ENCODE measurements at places on chromosomes 12 and 14.

- DNase-seq: no peak
Observed at GRCh38 chr12:13976028-13976584, 5.3 kb downstream of the GRIN2B start.

GRCh38 chr14:79044894-79045624, 874.9 kb downstream of the NRXN3 start:
- DNase-seq: no peak

GRCh38 chr12:46147144-46147543, 121.7 kb downstream of the SLC38A1 start:
- DNase-seq: no peak

GRCh38 chr14:23829736-23830471, 123.7 kb upstream of the DHRS4 start:
- no peak for DNase-seq

DNA sequence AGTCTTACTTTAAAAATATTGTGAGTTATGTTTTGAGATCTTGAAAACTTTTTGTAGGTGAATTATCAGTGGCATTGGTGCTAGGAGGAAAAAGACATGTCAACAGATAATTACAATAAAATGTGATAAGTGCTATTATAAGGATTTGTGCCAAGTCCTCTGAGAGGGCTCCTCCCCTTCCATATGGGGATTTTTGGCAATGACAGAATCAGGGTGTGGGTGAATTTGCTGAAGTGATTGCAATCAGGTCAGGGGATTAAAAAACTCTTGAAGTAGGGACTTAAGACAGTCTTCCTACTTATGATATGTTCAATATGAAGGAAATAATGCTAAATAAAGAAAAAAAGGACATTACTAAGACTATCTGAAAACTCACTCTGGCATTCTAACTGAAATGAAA, 122.5 kb downstream of the SLC15A5 start:
- no peak for DNase-seq

DNA sequence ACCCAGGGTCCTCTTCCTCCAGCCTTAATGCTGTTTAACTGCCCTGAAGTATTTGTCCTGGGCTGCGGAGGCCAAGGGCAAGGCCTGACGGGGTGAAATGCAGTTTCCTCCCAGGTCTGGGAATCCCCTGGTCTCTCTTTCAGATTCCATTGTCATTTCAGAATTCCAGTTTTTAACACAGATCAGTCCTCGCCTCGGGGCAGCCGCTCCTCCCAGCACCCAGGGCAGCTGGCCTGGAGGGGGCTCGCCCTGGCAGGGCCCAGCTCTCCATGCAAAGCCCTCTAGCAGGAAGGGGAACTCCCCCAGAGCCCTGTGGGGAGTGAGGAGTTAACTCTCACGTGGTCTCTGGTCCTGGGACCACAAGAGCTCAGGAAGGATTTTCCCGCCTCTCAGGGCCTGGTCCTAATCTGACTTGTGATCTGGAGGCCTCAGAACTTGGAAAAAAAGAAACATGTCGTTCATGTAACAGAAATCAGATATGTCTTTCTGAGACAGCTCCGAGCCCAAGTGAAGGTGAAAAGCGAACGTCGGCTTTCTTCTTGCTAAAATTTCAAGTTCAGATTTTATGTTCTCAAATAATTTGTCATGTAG, 265.6 kb upstream of the SFSWAP start:
- no peak for DNase-seq

DNA sequence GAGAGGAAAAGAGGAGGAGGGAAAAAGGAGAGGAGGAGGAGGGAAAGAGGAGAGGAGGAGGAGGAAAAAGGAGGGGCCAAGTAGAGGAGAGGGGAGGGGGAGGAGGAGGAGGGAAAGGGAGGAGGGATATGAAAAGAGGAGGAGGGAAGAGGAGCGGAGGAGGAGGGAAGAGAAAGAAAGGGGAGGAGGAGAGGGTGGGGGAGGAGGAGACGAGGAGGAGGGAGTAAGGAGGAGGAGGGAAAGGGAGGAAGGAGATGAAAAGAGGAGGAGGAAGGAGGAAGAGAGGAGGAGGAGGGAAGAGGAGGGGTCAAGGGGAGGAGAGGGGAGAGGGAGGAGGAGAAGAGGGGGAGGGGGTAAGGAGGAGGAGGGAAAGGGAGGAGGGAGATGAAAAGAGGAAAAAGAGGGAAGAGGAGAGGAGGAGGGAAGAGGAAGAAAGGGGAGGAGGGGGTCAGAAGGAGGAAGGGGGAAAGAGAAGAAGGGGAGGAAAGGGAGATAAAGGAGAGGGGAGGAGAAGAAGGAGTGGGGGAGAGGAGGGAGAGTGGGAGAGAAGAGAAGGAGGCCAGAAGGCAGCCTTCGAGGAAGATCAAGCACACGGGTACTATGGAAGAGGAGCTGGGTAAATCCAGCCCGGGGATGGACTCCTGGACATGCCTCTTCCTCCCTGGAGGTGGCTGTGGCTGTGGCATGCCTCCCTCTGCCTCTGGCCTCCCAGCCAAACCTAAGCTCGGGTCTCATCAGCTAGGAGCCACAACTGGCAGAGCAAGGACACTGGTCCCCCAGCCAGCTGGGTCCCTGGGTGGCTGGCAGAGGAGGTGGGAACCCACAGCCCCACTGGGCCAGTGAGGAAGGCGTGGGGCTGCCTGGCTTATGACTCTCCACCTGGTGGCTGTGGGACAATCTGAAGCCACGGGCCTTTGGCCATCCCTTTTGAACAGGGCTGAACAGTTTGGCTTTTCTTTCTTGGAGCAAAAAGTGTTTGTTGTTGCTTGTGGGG, 3.0 kb upstream of the CMKLR1 start:
- DNase-seq: no peak

DNA sequence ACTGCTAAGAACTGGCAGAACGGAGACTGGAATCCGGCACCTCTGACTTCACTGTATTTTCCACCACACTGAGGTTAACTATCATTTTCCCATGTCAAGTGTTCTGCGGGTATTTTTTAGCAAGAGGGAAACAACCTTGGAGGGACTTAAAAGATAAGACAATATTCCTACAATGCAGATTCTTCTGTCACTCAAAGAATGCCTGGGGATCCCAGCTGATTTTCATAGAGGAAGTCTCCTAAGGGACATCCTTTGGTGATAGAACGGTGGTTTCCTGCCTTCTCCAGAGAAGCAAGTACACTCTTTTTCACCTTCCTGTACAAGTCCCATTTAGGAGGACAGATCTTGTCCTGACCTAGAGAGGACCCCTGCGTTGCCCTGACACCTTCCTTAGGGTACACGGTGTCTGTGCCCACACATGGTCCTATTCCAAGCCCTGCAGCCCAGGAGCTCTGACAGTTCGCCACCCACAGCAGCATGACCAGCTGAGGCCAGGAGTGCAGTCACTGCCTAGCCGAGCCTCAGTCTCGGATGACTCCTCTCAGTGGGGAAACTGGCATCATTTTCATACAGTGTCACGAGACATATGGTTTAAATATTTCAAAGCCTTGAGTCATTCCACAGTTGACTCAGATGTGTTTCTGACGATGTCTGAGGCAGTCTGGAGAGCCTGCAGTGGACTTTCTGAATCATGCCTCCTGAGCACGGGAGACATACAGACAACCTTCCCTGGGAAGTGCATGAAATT, 181.3 kb upstream of the FKBP4 start:
- no peak for DNase-seq

DNA sequence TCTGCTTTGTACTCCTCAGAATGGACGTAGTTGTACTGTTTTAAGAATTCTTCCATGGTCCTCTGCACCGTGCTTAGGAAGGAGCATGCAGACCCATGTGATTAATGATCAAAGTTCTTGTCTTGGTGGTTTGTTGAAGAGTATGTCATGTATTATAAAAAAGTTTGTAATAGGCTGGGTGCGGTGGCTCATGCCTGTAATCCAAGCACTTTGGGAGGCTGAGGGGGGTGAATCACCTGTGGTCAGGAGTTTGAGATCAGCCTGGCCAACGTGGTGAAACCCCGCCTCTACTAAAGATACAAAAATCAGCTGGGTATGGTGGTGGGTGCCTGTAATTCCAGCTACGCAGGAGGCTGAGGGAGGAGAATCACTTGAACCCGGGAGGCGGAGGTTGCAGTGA, 61.8 kb upstream of the RTL1 start:
- no peak for DNase-seq

DNA sequence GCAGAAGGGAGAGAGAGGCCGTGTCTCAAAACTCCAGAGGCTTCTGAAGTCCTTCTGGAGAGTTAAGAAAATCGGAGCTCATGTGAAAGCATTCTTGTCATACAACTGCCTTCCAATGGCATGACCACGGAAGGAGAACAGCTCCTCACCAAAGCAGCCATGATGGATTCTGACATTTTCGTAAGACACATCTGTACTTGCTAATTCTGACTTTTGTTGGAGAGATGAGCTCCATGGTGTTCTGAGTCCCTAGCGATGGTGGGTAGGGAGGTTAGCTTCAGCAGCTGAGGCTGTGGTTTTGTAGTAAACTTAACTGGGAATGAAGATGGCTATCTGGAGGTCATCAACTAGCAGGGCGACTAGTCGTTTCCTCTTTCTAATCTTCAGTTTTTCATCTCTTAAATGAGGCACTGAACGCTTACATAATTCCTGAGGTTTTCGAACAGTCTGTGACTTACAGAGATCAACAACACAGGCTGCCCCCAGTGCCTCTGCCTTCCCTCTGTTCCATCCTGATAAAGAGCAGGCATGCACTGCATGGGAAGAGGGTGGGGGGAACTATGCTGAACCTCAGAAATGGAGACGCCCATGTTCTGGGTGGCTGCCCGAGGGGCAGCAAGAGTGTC, 28.6 kb upstream of the DICER1 start:
- DNase-seq: no peak

DNA sequence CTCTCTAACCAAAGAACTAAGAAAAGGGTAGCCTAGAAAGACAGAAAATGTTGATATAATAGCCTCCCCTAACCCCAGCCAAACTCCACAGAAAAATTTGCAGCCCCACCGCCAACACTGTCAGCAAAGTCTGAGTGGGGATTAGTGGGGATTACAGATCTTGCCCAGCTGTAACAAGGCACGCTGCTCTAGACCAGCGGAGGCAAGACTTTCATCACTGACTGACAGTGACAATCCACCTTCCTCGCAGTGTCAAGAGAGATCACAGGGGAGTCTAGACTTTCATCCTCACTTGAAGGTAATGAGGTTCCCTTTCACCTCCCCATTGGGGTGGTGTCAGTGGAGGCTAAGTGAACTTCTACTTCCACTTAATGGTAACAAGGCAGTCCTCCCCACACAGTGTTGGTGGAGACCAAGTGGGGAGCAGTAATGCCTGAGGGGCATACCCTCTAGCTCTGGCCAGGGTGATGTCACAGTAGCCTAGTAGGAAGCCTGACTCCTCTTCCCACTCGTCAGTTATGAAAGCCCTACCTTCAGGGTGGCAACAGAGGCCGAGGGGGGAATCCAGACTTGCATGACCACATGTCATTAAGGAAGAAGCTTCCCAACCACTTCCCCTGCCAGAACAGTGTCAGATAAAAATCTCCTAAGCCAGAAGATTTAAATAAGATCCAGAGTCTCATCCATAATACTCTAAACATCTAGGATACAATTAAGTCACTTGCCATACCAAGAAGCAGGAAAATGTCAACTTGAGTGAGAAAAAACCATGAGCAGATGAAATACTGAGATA, 91.7 kb upstream of the RASSF8 start:
- no peak for DNase-seq

GRCh38 chr14:51884086-51884927, 23.9 kb downstream of the GNG2 start:
- no peak for DNase-seq

DNA sequence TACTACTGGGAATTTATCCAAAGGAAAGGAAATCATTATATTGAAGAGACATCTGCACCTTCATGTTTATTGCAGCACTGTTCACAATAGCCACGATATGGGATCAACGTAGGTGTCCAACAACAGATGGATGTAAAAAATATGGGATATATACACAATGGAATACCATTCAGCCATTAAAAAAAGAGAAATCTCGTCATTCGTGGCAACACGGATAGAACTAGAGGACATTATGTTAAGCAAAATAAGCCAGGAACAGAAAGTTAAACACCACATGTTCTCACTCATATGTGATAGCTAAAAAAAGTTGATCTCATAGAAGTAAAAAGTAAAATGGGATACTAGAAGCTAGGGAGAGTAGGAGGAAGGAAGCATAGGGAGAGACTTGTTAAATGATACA, 82.9 kb upstream of the CLMN start:
- no peak for DNase-seq

- DNase-seq: no peak
Observed at GRCh38 chr14:38442208-38442607, 186.3 kb upstream of the CLEC14A start.

- no peak for DNase-seq
Observed at GRCh38 chr12:97324471-97324870, 138.1 kb upstream of the RMST start.

- no peak for DNase-seq
Observed at GRCh38 chr14:54489318-54489683, 521 bp upstream of the GMFB start.

- no peak for DNase-seq
Observed at GRCh38 chr12:66352899-66353298, 50.6 kb downstream of the HELB start.

- no peak for DNase-seq
Observed at GRCh38 chr12:44334347-44334746, 498.5 kb downstream of the TMEM117 start.

DNA sequence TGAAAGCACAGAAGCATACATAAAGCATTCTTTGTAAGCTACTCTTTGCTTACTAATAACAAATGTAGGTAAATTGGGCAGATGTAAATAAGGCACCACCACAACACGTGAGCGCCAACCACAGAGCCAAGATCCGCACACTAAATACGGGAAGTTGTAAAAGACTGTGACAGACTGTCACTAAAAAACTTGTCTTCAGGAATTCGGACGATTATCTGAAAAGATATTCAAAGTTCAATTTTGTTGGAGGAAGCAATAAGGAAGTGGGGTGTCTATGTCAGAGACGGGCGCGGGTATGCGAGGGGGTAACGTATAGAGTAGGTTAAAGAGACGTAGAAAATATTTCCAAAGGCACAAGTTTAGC, 1.5 kb upstream of the HSP90B1 start:
- DNase-seq: no peak

DNA sequence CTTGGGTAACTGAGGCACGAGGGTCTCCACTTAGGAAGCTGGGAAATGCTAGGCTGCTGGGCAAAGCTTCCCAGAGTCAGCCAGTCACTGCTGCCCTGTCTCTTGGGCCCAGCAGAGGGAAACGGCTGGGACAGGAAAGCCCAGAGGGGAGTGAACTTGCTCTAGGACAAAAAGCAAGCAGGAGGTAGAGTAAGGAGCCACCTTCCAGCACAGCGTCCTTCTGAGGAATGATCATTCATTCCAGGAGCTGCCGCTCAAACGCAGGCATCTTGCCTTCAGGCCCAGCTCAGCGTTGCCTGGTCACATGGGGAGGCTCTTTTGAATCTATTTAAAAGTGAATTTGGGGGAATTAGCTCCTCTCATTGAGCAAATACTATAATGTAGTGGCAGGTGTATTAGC, 118.6 kb downstream of the CRACR2A start:
- DNase-seq: no peak

GRCh38 chr12:132827763-132828703, 636 bp downstream of the GOLGA3 start:
- DNase-seq: peak; percentile 18

DNA sequence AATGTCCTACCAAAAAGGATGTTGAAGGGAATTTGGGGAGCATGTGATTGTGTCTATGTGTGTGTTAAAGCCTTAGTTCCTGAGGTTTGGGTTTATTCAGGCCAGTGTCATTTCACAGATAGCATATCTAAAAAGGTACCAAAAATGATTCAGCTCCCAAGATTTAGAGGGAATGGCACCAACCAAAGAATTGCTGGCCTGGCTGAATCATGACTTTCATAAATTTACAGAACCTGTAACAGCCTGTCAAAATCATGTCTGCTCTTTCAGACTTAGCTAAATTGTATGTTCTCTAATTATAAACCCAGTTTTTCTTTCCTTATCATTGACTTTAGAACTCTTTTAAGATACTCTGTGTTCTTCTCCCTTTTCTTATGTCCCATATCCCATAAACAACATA, 231.5 kb downstream of the NUBPL start:
- no peak for DNase-seq
